ENCODE measurements at places on chromosomes 1 and 21. TPM values are rescaled to one million over a fixed set of nuclear protein-coding genes. Genes with fewer than 3 reads are reported as not detected.

S1PR1 gene
- 162 TPM for total RNA-seq

KCNJ15 gene
- total RNA-seq: 0.22 TPM

CBR3 gene
- total RNA-seq: 2.4 TPM

USP25 gene
- total RNA-seq: 44.7 TPM

GSTM1 gene
- total RNA-seq: not detected

ASAP3 gene
- total RNA-seq: 3.4 TPM

GJB3 gene
- total RNA-seq: not detected

LCE4A gene
- not detected for total RNA-seq

GCSAML gene
- total RNA-seq: not detected

CTBS gene
- 4.6 TPM for total RNA-seq

TPTE gene
- total RNA-seq: not detected

SYTL1 gene
- total RNA-seq: not detected

TBX15 gene
- under 0.01 TPM for total RNA-seq

KCNJ10 gene
- not detected for total RNA-seq

VSIG8 gene
- total RNA-seq: not detected

LZIC gene
- 14.6 TPM for total RNA-seq

UBE2G2 gene
- total RNA-seq: 92.3 TPM

PRR9 gene
- not detected for total RNA-seq

HCN3 gene
- 0.44 TPM for total RNA-seq

RNF11 gene
- total RNA-seq: 83.5 TPM

S100A7 gene
- total RNA-seq: not detected

MRPL37 gene
- 46.2 TPM for total RNA-seq

CYP4A22 gene
- not detected for total RNA-seq

PTPN22 gene
- total RNA-seq: under 0.01 TPM

RNF207 gene
- total RNA-seq: 2.4 TPM

SLAMF7 gene
- not detected for total RNA-seq

ACOT11 gene
- 3.1 TPM for total RNA-seq

HOOK1 gene
- total RNA-seq: not detected

PTGFRN gene
- total RNA-seq: 146 TPM

GSTM5 gene
- total RNA-seq: not detected

ZCCHC17 gene
- 23.0 TPM for total RNA-seq

ELF3 gene
- total RNA-seq: not detected

FAAH gene
- 1.6 TPM for total RNA-seq

RXFP4 gene
- not detected for total RNA-seq

KCNK2 gene
- total RNA-seq: under 0.01 TPM

TFAP2E gene
- total RNA-seq: under 0.01 TPM

PAFAH2 gene
- 32.7 TPM for total RNA-seq

ITLN2 gene
- total RNA-seq: not detected

RHBDL2 gene
- not detected for total RNA-seq

OR14K1 gene
- total RNA-seq: not detected

Measured in lung microvascular endothelial cell (primary cell).